ENCODE measurements at places on chromosomes 5 and 9.

- no peak for DNase-seq
These were observed 25.8 kb downstream of the CD180 start for GRCh38 chr5:67170767-67171166.

DNA sequence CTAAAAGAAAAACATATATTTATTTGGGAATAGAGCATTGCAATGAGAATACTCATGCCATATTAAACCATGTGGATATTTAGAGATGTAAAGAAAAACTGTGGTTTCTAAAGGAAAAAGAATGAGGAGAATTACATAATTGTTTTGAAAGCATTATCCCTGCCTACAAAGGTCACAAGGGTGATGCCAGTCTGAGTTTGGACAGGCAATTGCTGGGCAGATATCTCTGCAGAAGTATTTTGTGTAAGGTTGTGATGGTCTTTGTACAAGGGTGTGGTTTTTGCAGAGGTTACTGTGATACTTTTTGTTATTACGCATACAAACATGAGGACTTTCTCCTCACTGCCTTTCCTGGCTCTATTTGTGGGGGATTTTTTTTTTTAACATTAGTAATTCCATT lies 2022.9 kb upstream of the CDH6 start:
- DNase-seq = no peak

- no peak for DNase-seq
These were observed 8.8 kb upstream of the TENT4A start for GRCh38 chr5:6704361-6704851.

DNA sequence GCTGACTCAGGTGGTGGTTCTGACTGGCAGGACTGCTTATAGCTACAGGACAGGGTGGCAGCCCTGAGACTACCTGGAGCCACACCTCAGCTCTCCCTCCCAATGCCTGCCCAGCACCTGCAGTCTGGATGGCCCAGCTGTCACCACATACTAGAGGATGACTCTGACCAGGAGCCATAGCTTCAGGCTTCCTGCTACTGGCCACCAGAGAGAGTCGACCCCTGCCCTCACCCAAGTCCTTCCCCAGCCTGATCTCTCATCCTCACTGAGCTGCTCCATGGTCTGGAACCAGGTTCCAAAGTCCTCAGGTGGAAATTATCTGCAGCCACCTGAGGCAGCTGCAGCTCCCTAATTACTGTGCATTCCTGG lies 25.6 kb upstream of the TDRD7 start:
- no peak for DNase-seq

DNA sequence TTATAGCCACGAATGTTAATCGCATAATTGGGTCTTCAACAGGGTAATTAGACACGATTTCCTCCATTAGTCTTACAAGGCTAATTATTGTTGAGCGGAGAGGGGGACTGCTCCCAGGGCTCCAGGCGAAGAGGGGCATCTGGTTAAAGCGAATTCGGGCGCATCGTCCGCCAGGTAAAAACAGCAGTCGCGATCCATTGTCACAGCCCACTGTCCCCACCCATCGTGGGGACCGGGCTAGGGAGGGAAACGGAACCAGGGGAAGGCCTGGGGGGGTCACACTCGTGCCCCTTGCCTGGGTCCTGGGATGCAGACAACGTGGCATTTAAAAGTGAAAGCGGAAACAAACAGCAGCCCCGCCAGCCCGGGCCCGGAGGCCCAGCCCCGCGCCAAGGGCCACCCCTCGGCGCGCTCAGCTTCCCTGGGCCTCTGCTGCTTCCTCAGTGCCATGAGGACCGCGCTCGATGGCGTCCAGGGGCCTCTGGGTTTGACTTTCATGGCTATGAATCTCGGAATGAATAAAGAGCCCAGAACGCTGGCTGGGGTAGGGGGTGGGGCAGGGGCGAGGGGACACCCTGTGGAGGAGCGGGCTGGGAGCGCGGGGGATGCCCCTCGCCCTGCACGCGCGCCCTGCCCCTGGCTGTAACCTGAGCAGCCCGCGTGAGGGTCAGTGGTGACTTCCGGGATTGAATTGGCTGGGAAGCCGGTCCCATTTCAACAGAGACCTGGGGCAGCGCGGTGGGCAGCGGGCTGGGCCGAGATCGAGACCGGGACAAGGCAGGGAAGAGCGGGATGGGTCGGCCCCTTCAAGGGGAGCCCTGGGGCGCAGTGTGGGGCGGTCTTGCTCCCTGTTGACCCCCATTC lies 99.9 kb downstream of the GTF3C4 start:
- DNase-seq = peak; percentile 53

Data from stimulated activated CD4-positive, alpha-beta T cell treated with anti-CD3 and anti-CD28 coated beads, Interleukin-1b, Interleukin-23, amount 100 ng/mL, for 48 hours (primary cell).